Umbilical cord (tissue), 2 donors: ENCODE measurements at places on chromosomes 6 and 20. TPM values are rescaled to one million over a fixed set of nuclear protein-coding genes. Genes with fewer than 3 reads are reported as not detected.

- no peak for DNase-seq
Measured at GRCh38 chr6:28211840-28212509, 13.1 kb upstream of the ZSCAN9 start.

DNA sequence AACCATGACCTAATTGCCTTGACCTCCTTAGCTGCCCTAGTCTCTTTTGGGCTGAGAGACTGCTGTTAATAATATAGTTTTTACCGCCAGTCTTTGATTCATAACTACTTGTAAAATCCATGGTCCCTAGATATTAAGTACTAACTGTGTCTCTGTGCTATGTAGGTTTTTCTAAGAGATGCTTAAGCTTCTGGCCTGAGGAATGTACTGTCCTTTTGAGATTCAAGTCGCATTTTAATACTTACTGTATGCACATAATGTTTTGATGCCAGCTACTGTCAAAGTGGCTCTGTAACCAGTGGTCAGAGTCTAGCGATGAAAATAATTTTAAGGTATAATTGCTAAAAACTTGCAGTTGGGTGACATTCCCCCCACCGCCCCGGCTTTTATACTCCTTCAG is 2.1 kb downstream of the AKAP12 start:
- DNase-seq, result no peak

DNA sequence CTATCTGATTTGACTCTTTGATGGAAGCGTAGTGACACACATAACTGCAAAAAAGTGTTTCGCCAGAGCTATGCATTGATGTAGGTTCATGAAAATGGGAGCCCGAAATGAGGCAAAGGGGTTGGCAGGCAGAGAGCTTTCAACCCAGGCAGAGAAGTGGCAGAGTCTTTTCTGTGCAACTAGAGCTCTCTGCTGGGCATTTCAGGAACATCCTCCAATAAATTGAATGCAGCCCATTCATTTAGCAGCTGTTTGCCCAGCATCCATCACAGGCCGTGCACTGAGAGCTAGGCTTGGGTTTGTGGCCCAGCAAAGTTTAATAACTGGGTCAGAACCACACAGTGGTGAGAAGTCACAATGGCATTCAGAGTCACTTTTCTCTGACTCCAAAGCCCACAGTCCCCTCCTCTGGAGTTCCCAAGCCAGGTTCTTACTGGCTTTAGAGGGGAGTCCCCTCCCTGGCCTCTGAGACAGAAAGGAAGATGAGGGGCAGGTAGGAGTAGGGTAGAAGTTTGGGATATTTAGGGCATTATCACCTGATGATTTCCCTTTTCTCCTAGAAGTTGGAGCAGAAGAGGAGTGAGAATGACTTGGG is 31.8 kb upstream of the ELMO2 start:
- peak; percentile 37 for DNase-seq

DNA sequence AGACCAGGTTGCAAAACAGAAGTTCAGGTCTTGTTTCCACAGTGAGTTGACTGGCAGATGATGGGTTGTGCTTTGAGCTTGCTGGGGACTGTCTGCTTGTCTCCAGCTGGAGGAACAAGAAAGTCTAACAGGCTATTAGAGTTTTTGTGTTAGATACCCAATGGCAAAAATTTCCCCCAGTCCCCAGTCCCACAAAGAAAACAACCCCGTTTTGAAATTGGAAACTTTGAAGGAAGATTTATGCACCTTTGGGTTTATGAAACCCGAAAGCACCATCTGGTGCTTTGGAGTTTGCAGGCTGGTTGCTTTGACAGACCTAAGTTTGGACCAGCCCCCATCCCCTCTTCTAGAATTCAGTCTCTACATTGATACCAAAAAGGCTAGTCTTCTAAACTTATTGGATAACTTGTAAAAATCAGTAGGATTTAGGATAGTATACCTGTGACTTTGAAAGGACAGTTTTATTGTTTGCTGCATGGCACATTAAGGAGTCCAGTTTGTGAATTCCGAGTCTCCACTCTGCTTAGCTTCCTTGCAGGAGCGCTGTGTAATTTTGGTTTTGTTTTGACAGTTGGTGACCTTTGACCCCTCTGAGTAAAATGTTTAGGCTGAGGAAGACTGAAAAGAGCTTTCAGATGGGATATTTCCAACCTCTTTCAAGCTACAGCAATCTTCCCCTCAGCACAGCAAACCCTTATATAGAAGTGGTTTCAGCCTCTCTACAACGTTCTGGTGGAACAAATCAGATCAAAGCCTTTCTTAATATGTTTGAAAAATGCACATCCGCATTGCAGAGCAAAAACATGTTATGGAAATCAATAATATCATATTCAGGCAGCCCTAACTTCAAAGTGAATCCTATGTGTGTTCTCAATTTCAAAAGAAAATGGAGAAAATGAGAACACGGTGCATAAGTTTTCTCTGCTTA is 25.5 kb upstream of the PRL start:
- DNase-seq, result no peak

- DNase-seq, result no peak
Measured at GRCh38 chr20:14384416-14385175, 47.2 kb upstream of the FLRT3 start.

DNA sequence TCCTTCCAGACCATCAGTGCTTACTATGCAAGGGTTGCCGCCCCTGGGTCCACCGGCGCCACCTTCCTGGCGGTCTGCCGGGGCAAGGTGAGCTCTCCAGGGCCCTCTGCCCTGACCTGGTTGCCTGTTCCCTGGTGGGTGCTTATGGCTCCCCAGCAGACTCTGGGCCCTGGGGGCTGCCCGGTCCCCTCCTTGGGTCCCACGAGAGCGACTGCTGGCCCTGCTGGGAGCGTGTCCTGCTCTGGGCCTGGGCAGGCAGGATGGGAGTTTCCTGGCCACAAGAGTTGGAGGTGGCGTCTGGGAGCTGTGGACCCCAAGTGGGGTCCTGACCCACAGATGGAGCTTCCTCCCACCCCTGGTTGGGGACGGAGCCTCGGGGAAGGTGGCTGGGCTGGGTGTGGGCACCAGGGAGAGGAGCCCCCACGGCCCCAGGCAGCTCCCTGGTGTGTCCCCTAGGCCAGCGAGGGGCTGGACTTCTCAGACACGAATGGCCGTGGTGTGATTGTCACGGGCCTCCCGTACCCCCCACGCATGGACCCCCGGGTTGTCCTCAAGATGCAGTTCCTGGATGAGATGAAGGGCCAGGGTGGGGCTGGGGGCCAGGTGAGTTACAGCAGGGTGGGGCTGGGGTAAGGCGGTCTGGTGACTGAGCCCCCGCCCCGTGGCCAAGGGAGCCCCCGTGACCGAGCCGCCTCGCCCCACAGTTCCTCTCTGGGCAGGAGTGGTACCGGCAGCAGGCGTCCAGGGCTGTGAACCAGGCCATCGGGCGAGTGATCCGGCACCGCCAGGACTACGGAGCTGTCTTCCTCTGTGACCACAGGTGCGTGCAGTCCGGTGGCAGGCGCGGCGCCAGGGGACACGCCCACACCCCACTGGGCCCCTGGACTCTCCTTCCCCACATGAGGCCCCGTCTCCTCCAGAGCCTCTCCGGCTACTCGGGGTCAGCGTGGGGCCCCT is 7.1 kb upstream of the TNFRSF6B start:
- no peak for DNase-seq

- no peak for DNase-seq
Measured at GRCh38 chr6:31568537-31568961, 3.5 kb upstream of the LTA start.

DNA sequence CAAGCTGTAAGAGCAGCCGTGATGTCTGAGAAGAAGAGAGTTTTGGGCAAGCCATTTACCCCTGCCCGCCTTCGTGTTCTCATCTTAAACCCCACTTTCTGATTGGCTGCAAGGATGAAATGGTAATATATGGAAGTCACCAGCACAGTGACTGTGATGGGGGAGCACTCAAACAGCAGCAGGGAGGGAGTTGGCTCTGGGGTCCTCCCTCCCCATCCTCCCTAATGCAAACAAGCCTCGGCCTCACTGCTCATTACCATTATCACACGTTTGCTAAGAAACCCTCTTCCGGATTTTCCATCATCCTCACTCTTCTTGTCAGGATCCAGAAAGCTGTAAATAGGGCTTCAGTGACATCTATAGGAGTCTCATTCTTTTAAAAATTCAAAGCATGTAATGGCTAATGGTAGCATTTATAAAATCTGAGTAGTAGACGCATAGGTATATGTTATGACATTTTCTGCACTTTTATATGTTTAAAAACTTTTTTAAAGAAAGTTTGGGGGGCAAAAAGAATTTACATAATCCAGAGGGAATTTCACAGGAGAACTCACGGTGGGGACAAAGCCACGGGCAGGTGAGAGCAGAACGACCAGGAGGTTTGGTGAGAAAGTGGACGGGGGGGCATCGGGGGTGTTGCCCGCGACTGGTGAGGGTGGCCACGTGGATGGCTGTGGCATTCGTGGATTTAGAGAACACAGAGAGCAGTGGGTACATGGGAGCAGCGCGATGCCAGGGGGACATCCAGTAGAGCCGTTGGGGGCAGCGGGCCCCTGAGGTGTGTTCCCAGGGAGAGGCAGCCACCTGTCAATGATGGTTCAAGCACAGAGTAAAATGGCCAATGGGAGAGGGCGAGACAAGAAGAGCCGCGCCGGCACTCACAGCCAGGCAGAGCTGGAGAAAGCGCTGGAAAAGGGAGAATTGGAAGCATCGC is 29.6 kb downstream of the SUMO4 start:
- DNase-seq, result no peak

- peak; percentile 98 for DNase-seq
Measured at GRCh38 chr6:45590696-45591184, 213.0 kb upstream of the SUPT3H start.

GRCh38 chr6:140073456-140073855 is 699.0 kb upstream of the CITED2 start:
- peak; percentile 53 for DNase-seq

DNA sequence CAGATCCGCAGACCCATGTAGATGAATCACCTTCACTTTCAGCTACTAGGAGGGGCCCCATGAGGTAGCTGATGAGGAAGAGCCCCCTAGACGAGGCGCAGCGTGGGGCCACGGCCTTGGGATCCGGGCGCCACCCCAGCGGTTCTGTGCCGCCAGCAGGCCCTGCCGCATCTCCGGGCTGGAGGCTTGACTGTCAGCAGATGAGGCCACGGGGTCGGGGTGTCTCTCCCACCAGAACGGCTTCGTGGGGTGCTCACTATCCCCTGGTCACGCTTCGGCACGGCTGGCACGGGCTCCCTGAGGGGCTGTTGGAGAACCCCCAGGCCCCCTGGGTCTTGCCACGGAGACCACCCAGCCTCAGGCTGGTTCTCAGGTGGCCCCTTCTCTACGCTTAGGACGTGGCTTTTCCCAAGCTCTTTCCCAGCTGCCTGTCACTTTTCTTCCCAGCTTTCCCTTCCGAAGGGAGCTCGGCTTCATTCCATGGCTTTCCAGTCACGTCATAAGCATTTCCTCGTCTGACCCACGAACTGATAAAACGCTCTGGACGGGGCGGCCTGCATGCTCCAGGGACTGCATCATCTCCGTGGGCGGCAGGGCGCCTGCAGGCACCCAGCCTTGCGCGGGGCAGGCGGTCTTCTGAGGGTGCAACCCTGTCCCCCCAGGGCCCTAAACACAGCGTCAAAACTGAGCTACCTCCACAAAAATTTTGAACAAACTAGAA is 85.9 kb downstream of the THBS2 start:
- DNase-seq, result peak; percentile 77

Gene SLC35F1
- total RNA-seq, result 2.2 TPM

Gene ANKRD6
- 52.7 TPM for total RNA-seq

Gene CDH4
- 0.48 TPM for total RNA-seq

Gene PCSK2
- total RNA-seq, result 1.2 TPM
